Activated CD8-positive, alpha-beta memory T cell treated with anti-CD3 and anti-CD28 coated beads for 4 hours (primary cell): ENCODE measurements at places on chromosomes 11 and 22.

- DNase-seq = no peak
Measured at GRCh38 chr11:111938687-111939160, 1.6 kb downstream of the DIXDC1 start.

DNA sequence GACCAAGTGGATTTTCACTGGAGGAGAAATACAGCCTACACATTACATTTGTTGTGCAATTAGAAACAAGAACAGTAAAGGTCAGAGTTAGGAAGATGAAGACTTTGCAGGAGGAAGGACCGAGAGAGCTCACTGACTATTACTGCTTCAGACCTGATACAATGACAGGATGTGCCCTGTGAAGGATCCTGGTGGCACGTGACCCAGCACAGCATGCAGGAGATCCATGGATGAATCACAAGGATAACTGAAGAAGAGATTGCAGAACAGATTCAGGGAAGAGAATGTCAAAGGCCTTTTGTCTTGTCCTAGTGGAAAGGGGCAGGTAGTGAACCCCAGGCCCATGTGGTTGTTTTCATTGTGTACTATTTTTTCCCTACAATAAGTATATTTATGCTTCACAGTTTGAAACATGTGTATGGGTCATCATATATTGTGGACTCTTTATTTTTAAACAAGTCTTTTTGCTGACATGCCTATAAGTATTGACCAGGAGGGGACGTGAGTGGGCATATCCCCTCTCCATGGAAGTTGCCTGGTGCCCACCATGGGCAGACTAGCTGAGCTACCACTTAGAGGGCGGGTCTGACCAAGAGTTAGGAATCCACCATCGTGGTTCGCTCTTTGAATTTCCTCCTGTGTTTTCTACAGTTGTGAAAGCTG is 44.3 kb downstream of the RASSF10 start:
- no peak for DNase-seq

DNA sequence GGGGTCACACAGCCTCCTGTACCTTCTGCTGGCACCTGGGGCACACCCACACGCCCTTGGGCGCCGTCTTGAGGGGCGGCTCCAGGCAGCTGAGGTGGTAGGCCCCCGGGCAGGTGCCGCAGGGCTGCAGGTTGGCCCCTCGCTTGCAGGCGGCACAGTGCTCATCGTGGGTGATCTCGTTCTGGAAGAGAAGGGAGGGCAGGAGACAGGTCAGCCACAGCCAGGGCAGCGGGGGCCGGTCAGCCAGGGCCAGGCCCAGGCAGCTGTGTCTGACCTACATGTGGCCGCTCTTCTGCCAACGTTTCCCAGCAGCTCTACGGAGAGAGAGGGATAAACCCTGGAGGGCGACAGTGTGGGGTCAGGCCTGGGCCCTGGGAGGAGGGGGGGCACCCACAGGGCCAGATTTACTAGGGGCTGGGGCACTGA is 121.9 kb downstream of the PHF21B start:
- DNase-seq = no peak

DNA sequence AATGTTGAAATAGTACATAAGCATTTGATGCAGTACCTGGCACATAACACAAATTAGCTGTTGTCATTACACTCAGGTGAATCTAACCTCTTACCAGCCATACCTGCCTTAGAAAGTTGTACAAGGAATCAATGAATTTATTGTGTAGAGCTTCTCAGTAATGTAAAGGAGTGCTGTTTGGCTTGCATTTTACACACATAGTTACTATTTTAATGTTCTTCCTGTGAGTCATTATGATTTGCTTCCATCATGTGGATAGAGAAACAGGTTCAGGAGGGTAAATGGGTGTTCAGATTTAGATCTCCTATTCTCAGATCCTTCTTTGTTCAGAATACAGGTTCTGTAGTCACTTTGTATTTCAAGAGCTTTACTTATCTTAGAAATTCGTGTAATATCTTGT is 27.6 kb upstream of the RCE1 start:
- no peak for DNase-seq

DNA sequence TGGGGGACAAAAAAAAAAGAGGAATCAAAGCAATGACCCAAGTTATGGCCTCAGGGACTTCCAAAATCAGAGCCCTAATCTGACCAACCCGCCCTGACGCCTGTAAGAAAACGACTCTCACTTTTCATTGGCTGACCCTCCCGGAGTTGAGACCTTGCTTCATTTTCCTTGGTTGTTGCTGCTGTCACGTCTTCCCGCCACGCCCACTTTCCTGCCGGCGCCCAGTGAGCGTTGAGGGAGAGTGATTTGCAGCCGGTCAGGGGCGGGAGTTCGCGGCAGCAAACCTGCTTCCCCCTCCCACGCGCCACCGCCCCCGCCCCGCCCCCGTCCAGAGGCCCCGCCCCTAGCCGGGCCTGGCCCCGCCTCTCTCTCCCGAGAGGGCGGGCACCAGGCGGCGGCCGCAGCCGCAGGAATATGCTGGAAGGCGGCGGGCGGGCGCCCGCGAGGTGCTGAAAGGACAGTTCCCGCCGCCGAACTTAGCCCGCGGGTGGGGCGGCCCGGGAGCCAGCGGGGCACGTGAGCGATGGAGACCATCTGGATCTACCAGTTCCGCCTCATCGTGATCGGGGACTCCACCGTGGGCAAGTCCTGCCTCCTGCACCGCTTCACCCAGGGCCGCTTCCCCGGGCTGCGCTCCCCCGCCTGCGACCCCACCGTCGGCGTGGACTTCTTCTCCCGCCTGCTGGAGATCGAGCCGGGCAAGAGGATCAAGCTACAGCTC is at the start of gene RAB39A:
Gene RAB39A, plus strand, starts transcription at position 403 of the 721 bp plus-strand sequence. Its CDS starts 121 bp downstream, at position 524.
- DNase-seq = peak; percentile 47

DNA sequence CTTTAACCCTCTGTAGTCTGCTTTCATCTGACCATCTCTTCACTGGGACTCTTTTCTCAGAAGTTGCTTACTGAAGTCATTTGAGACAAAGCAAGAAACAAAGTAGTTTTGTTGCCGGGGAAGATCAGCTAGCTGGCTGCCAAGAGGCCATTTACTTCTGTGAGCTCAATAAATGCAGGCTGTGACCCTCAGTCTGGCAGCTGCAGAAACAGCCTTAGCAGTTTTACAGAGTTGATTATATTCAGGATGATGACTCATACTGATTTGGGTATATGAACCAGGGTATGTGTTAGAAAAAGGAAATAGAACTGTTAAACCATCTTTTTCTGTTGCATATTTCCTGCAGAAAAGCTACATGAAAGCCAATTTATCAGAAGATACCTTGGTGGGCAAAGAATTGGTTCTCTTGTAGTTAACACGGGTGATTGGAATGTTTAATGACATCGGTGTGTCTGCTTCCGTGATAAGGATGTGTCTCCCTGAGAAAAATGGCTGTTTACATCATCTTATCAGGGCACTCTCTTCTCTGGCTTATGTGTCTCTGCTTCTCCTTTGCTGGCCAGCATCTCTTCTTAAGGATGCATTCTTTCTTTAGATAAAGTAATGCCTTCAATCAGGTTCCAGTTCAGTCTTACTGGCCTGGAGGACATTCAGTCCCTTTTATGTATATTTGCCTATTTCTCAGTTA is 18.5 kb downstream of the FIBIN start:
- DNase-seq = no peak

- DNase-seq = peak; percentile 27
Measured at GRCh38 chr11:9137293-9138132, 46.1 kb upstream of the SCUBE2 start.

DNA sequence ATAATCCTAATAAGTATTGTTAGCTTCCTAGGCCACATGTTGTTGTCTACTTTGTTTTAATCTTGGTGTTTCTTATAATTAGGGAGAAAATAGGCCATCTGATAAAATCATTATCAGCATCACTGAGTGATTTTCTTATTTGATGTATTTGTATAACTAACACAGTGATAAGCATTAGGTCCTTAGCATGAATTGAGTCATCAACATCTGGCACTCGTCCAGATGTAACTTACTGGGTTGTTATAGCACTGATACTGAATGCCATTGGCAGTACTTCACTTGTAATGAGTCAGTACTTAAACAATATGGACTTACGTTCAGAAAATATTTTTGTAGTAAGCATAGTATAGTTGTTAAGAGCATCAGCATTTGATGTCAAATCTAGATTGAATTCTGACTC is 16.2 kb downstream of the API5 start:
- DNase-seq = no peak

- DNase-seq = no peak
Measured at GRCh38 chr11:66878474-66878873, 21.6 kb downstream of the LRFN4 start.

- no peak for DNase-seq
Measured at GRCh38 chr11:78536933-78537332, 37.7 kb downstream of the NARS2 start.

GRCh38 chr22:40210818-40211217 is 33.1 kb downstream of the TNRC6B start:
- no peak for DNase-seq

GRCh38 chr11:1102221-1102971 is 27.7 kb downstream of the MUC2 start:
- no peak for DNase-seq

DNA sequence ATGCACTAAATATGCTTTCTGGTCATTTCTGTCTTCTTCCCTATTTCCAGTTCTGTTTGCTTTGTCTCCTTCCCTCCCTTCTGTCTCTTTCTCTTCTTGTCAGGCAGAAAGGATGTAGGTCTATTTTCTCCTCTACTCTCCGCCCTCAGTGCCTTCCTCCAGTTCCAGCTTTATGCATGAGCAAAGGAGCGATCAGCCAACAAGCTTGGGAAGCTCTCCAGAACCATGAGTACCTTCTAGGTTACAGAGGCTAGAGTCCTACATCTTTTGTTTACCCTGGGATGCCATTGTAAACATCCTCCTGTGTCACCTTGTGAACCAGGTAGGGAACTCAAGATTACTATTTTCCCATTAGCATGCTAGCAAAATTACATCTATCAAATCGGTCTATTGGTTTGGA is 7.9 kb upstream of the SPON1 start:
- no peak for DNase-seq

- DNase-seq = no peak
Measured at GRCh38 chr11:61686066-61686465, 5.9 kb downstream of the DAGLA start.

- DNase-seq = no peak
Measured at GRCh38 chr11:71327156-71328085, 75.0 kb upstream of the SHANK2 start.

GRCh38 chr22:20748731-20749428 is 25.0 kb upstream of the SERPIND1 start:
- no peak for DNase-seq

DNA sequence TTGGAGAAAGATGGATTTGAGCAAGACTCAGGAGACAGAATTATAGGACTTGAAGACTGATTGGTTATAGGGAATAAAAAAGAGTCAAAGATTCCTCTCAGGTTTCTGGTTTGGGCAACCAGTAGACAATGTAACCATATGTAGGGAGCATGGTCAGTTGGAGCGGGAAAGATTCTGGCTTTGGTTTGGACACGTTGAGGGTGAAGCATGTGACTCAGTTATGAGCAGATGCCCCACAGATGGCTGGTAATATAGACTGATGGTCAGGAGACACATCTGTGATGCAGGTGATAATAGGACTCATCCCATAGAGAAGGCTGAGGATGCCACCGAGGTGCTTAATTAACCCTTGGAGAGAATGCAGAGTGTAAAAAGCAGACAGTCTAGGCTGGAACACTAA is 132.1 kb downstream of the CD44 start:
- DNase-seq = no peak

- DNase-seq = no peak
Measured at GRCh38 chr11:40716344-40717130, 742.9 kb downstream of the LRRC4C start.

GRCh38 chr11:10477690-10478046 is 22.6 kb downstream of the AMPD3 start:
- no peak for DNase-seq

- DNase-seq = no peak
Measured at GRCh38 chr22:22044153-22044552, 61.6 kb upstream of the TOP3B start.

- DNase-seq = no peak
Measured at GRCh38 chr11:59152312-59152951, 9.8 kb downstream of the FAM111A start.

DNA sequence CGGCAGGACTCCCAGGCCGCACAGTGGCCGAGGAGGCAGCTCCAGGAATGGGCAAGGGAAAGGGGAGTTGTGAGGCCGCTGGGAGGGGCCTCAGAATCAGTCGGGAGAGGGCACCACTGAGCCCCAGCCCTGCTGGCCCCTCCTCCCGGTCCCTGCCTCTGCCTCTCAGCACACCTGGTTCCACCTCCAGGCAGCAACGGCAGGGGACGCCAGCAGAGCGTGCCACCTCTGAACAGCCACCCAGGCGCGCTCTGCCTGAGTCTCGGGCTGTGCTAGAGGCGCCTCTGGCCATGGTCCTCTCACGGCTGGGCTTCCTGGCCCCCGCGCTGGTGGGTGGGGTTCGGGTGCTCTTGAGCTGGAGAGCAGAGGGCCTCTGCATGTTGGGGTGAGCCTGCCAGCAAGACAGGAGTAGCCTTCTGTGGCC is 33.0 kb downstream of the MOB2 start:
- no peak for DNase-seq

DNA sequence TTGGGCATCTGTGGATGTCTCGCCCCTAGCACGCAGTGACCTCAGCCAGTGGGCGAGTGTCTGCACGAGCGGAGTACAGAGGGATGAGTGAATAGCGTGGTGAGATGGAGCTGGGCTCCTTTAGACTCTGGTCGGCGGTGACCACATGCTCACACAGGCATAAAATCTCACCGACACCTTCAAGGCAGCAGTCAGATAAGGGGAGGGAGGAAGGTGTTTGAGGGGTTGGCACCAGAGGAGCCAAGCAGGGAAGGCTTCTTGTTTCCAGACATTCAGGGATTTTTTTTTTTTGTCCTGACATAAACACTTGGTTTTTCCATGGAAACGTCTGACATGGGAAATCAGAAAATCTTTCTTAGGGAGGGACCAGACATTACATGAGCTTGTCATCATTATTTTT is 35.8 kb downstream of the GRIK4 start:
- no peak for DNase-seq

- no peak for DNase-seq
Measured at GRCh38 chr22:45742866-45743450, 71.3 kb downstream of the ATXN10 start.

- DNase-seq = no peak
Measured at GRCh38 chr22:43925433-43926348, 2.1 kb downstream of the PNPLA3 start.

DNA sequence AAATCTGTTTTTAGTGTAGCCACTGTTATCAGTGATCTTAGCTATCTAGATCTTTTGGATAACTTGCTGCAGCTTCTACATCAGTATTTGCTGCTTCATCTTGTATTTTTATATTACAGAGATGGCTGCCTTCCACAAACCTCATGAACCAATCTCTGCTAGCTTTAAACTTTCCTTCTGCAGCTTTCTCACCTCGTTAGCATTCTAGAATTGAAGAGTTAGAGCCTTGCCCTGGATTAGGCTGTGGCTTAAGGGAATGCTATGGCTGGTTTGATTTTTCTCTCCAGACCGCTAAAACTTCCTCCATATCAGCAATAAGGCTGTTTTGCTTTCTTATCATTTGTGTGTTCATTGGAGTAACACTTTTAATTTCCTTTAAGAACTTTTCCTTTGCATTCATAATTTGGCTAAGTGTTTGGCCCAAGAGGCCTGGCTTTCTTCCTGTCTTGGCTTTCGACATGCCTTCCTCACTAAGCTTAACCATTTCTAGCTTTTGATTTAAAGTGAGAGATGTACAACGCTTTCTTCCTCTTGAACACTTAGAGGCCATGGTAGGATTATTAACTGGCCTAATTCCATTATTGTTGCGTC is 51.9 kb downstream of the LDLRAD3 start:
- DNase-seq = no peak

- no peak for DNase-seq
Measured at GRCh38 chr11:94882931-94883330, 90.4 kb downstream of the CWC15 start.

- no peak for DNase-seq
Measured at GRCh38 chr22:42150727-42151590, 20.3 kb upstream of the CYP2D6 start.
